Activated CD4-positive, CD25-positive, alpha-beta regulatory T cell treated with anti-CD3 and anti-CD28 coated beads, Interleukin-2, amount 50 U/mL, for 24 hours (primary cell): ENCODE measurements at places on chromosomes 7 and 10.
A peak's percentile ranks its signal among the peaks of the same experiment; 100 is the strongest.

DNA sequence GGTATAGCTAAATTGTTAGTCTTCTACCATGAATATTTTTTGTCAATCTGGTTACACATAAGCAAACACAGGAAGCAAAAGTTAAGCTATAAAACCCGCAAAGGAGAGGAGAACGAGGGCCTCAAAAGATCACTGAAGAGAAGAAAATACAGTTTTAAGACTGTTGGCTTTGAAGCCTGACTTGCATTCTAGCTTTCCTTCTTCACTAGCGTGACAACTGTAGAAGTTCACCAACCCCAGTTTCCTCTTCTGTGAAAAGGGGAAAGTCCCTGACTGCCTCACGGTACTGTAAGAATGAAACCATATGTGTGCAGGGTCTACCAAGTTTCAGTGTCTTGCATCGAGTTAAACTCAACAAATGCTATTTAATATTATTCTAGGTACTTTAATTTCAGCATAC lies 7.5 kb upstream of the LRRN3 start:
- ATAC-seq: peak; percentile 85

DNA sequence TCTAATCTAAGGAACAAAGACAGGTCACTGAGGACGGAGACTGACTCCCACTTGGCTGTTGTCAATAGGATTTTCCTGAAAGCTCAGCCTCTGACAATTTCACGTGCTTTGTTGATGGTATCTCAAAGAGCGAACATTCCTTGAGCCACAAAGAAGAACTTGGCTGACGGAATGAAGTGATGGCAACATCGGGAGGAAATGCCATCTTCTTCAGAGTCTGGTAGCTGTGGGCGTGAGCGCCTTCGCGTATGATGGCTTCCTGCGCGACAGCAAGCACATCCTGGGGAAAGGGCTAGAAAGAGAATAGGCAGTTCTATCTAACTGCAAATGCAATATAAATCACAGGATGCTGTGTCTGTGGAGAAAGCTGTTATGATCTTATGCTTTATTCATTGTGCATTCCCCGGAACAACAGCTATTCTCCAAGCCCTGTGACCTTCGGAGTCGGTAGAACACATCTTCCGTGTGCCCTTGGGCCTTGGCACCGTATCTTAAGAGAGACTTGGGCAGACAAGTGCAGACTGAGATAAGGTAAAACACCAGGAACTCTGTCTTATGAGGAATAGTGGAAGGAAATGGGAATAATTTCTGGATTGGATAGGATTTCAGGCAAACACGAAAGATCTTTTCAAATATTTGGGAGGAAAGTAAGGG lies 19.6 kb upstream of the GTPBP4 start:
- no peak for ATAC-seq

- ATAC-seq: no peak
These were observed 64.8 kb upstream of the PRKAR2B start for GRCh38 chr7:106979551-106980357.

DNA sequence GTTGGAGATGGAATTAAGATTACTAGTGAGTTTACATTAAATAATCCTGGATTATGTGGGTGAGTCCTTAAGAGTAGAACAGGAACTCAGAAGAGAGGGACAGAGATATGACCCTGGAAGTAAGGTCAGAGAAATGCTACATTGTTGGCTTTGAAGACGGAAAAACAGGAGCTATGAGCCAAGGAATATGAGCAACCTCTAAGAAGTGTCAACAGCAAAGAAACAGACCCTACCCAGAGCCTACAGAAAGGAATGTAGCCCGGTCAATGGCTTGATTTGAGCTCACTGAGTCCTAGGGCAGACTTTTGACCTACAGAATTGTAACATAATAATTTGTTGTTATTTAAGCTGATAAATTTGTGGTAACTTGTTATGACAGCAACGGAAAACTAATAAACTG lies 304.9 kb downstream of the IPMK start:
- no peak for ATAC-seq

GRCh38 chr10:17675638-17676037 lies 31.7 kb downstream of the STAM start:
- peak; percentile 49 for ATAC-seq

GRCh38 chr7:147670759-147671158 lies 919.8 kb upstream of the C7orf33 start:
- no peak for ATAC-seq
